ENCODE measurements at places on chromosomes 1 and 21.

GRCh38 chr21:44576025-44576420 is 2.5 kb downstream of the KRTAP10-4 start:
- H3K27me3 ChIP-seq, result peaks cover 15% of the 10 kb centered on the region
- no peak for DNase-seq
- H3K4me1 ChIP-seq, result peaks cover 4% of the 10 kb centered on the region
- H3K27ac ChIP-seq, result no peak overlapping the region
- peaks cover 10% of the 10 kb centered on the region for H3K36me3 ChIP-seq
- no peak overlapping the region for H3K4me3 ChIP-seq

- DNase-seq, result no peak
- H3K4me1 ChIP-seq, result no peaks in the 10 kb centered on the region
- H3K27ac ChIP-seq, result no peak overlapping the region
- H3K27me3 ChIP-seq, result peaks cover 2% of the 10 kb centered on the region
Observed at GRCh38 chr1:5810131-5810530, 182.1 kb downstream of the NPHP4 start.

GRCh38 chr1:213936571-213936970 is 51.2 kb upstream of the PROX1 start:
- H3K4me3 ChIP-seq, result no peak overlapping the region
- H3K27ac ChIP-seq, result no peak overlapping the region
- H3K36me3 ChIP-seq, result no peaks in the 10 kb centered on the region
- no peaks in the 10 kb centered on the region for H3K4me1 ChIP-seq

GRCh38 chr1:169964206-169964605 is 70.5 kb upstream of the SCYL3 start:
- H3K27me3 ChIP-seq, result no peaks in the 10 kb centered on the region
- H3K4me1 ChIP-seq, result no peaks in the 10 kb centered on the region
- H3K36me3 ChIP-seq, result no peaks in the 10 kb centered on the region
- no peak for DNase-seq
- no peak overlapping the region for H3K27ac ChIP-seq

GRCh38 chr1:232587141-232588008 is 42.6 kb downstream of the SIPA1L2 start:
- peaks cover 33% of the 10 kb centered on the region for H3K36me3 ChIP-seq
- peak overlapping the region; percentile 78 for H3K4me3 ChIP-seq
- DNase-seq, result no peak
- peaks cover 15% of the 10 kb centered on the region for H3K27me3 ChIP-seq

- no peaks in the 10 kb centered on the region for H3K36me3 ChIP-seq
- no peak overlapping the region for H3K4me3 ChIP-seq
- no peaks in the 10 kb centered on the region for H3K4me1 ChIP-seq
- H3K27ac ChIP-seq, result no peak overlapping the region
- H3K27me3 ChIP-seq, result peaks cover 2% of the 10 kb centered on the region
- no peak for DNase-seq
Observed at GRCh38 chr1:20466273-20466672, 19.7 kb downstream of the CAMK2N1 start.

- H3K27ac ChIP-seq, result no peak overlapping the region
- no peak overlapping the region for H3K4me3 ChIP-seq
- no peak for DNase-seq
- peaks cover 18% of the 10 kb centered on the region for H3K4me1 ChIP-seq
- H3K36me3 ChIP-seq, result peaks cover 4% of the 10 kb centered on the region
- H3K27me3 ChIP-seq, result peaks cover 2% of the 10 kb centered on the region
Observed at GRCh38 chr1:226485192-226485591, 63.4 kb upstream of the STUM start.

DNA sequence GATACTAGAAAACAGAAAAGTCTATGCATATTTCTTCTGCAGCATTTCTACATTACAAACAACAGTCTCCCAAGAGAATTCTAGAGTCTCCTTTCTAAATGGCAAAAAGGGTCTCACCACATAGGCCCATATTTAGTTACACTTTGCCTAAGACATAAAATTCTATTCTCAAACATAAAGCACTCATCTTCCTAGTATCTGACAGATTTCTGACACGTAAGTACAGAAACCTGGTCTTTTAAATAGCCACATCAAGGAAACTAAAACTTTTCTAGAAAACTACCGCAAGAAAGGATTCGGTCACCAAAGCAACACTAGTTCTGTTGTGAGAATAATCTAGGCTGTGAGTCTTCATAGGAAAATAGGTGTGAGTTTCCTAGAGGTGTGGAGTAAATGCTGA is 33.6 kb upstream of the CTSK start:
- H3K27ac ChIP-seq, result no peak overlapping the region
- no peak overlapping the region for H3K4me3 ChIP-seq
- H3K4me1 ChIP-seq, result peaks cover 29% of the 10 kb centered on the region
- DNase-seq, result no peak
- H3K27me3 ChIP-seq, result no peaks in the 10 kb centered on the region
- no peaks in the 10 kb centered on the region for H3K36me3 ChIP-seq

DNA sequence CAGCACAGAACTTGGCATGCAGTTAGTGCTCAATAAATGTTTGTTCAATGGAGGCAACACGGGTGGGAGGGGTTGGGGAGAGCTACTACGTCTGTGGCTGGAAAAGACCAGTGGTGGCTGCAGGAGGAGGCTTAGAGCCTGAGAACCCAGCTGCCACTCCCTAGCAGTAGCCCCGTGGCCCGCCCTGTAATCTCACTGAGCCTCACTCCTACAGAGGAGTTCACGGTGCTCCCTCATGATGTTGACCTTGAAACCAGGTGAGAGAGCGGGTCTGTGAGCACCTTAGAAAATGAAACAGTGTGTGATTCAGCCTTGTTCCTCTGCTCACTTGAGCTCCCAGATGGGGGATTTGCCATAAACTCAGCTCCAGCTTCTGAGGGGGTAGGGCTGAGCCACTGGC is 299.6 kb downstream of the NPHP4 start:
- no peak for DNase-seq
- H3K4me3 ChIP-seq, result no peak overlapping the region
- H3K4me1 ChIP-seq, result peaks cover 13% of the 10 kb centered on the region
- H3K27ac ChIP-seq, result no peak overlapping the region

- peaks cover 10% of the 10 kb centered on the region for H3K4me1 ChIP-seq
- H3K27me3 ChIP-seq, result peaks cover 16% of the 10 kb centered on the region
- H3K27ac ChIP-seq, result no peak overlapping the region
- no peak overlapping the region for H3K4me3 ChIP-seq
- DNase-seq, result no peak
- H3K36me3 ChIP-seq, result peaks cover 7% of the 10 kb centered on the region
Observed at GRCh38 chr1:9281908-9282695, 10.6 kb upstream of the SPSB1 start.

- H3K4me3 ChIP-seq, result no peak overlapping the region
- no peak for DNase-seq
- H3K27ac ChIP-seq, result no peak overlapping the region
- peaks cover 15% of the 10 kb centered on the region for H3K27me3 ChIP-seq
Observed at GRCh38 chr1:219926363-219926998, 1.9 kb downstream of the SLC30A10 start.

DNA sequence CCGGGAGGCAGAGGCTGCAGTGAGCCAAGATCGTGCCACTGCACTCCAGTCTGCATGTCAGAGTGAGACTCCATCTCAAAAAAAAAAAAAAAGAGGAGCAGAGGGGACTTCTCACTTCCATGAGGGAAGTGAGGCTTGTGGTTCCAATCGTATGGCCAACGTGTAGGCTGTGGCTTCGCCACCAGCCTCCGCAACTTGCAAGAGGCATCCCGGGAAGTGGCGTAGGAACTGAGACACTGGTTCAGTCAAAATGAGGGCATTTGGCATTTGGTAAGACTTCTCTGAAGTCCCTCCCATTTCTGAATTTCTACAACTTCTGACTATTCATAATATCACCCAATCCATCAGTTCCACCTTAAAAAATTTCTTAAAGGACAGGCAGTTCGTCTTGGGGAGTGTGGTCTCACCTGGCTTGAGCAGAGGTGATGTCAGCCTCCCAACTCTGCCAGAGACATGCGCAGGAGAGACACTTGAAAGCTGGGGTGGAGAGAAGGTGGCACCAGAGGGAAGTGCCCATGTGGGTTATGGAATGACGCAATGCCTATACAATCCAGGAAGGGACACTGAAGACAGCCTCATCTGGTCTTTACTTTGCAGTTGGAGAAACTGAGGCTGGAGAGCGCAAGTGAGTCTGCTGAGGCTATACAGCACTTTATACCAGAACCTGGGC is 17.2 kb downstream of the KAZN start:
- H3K4me3 ChIP-seq, result no peak overlapping the region
- H3K27ac ChIP-seq, result no peak overlapping the region
- no peaks in the 10 kb centered on the region for H3K4me1 ChIP-seq
- no peaks in the 10 kb centered on the region for H3K27me3 ChIP-seq
- no peak for DNase-seq

GRCh38 chr1:109980324-109981003 is 4.1 kb upstream of the AHCYL1 start:
- DNase-seq, result peak; percentile 41
- peaks cover 21% of the 10 kb centered on the region for H3K4me1 ChIP-seq
- H3K36me3 ChIP-seq, result no peaks in the 10 kb centered on the region
- H3K27ac ChIP-seq, result no peak overlapping the region
- H3K4me3 ChIP-seq, result no peak overlapping the region

GRCh38 chr1:22530715-22531114 is 32.6 kb upstream of the EPHA8 start:
- DNase-seq, result no peak
- peaks cover 20% of the 10 kb centered on the region for H3K36me3 ChIP-seq
- peaks cover 6% of the 10 kb centered on the region for H3K27me3 ChIP-seq
- H3K27ac ChIP-seq, result no peak overlapping the region

GRCh38 chr1:27414091-27414490 is 21.7 kb downstream of the GPR3 start:
- DNase-seq, result no peak
- peaks cover 65% of the 10 kb centered on the region for H3K36me3 ChIP-seq
- H3K27ac ChIP-seq, result no peak overlapping the region

- DNase-seq, result no peak
- H3K27ac ChIP-seq, result no peak overlapping the region
- H3K4me3 ChIP-seq, result no peak overlapping the region
- H3K27me3 ChIP-seq, result no peaks in the 10 kb centered on the region
- peaks cover 3% of the 10 kb centered on the region for H3K36me3 ChIP-seq
- peaks cover 7% of the 10 kb centered on the region for H3K4me1 ChIP-seq
Observed at GRCh38 chr1:65090406-65090805, 57.6 kb upstream of the AK4 start.

- H3K27me3 ChIP-seq, result peaks cover 1% of the 10 kb centered on the region
- no peak overlapping the region for H3K4me3 ChIP-seq
- no peaks in the 10 kb centered on the region for H3K36me3 ChIP-seq
- no peak for DNase-seq
- H3K27ac ChIP-seq, result no peak overlapping the region
Observed at GRCh38 chr1:22494943-22495579, 43.4 kb downstream of the ZBTB40 start.

DNA sequence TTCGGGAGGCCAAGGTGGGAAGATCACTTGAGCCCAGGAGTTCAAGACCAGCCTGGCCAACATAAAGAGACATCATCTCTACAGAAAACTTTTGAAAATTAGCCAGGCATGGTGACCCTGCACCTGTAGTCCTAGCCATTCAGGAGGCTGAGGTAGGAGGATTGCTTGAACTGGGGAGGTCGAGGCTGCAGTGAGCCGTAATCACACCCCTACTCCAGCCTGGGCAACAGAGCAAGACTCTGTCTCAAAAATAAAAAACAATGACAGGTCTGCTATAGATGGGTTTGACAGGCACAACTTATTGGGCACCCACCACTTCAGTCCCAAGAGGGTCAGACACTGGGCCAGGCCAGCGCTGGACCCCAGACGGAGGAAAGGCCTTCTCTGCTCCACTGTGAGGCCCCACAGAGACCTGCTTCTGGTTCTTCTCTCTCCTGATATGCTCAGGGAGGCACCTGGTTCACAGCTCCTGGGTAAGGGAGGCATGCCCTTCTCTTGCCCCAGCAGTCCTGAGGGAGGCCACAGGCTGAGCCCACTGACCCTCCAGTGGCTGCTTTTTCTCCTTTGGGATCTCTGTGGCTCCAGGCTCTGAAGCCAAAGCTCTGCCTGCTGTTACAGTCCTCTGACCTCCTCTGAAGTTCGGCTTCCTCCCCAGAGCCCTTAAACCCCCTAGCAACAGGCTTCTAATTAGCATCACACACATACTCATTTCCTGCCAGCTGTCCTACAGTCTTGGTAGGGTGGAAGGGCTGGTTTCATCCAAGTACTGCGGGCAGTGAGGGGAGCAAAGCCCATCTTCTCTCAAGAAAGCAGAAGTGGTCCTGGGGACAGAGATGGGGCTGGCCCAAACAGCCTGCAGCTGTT is 14.4 kb downstream of the S100A16 start:
- H3K36me3 ChIP-seq, result no peaks in the 10 kb centered on the region
- H3K27ac ChIP-seq, result peak overlapping the region; percentile 89
- DNase-seq, result peak; percentile 20
- H3K4me3 ChIP-seq, result no peak overlapping the region
- peaks cover 8% of the 10 kb centered on the region for H3K4me1 ChIP-seq
- H3K27me3 ChIP-seq, result peaks cover 5% of the 10 kb centered on the region

DNA sequence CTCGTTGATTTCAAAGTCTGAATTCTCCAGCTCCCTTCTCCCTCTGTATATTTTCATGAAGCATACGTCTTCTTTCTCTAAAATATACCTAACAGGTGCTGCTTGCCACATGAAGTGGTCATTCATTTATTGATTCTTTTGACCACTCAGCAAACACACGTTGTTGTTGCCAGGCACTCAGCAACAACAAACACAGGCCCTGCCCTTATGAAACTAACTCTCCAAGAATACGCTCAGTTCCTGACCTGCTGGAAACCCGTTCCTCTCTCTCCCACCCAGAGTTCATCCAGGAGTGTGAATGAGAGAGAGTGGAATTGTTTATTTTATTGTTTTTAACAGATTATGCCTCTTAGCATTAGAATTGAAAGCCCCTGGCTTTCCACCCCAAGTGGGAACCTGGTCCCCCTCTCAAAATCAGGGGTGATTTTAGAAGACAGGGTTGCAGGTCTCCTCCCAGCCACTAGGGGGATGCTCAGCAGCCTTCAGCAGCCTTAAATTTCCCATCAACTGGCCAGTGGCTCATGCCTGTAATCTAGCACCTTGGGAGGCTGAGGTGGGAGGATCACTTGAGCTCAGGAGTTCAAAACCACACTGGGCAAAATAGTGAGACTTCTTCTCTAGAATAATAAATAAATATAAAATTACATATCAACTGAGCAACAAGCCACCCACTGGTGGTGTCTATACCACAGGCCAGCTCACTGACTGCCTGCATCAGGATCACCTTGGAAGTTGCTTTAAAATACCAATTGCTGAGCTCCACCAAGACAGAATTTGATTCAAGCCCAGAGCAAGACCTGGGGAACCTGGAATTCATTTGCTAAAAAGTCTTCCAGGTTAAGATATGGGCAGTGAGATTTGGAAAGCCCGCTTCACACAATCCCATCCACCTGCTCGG is 181.0 kb upstream of the KLHDC7A start:
- H3K4me3 ChIP-seq, result no peak overlapping the region
- peaks cover 6% of the 10 kb centered on the region for H3K27me3 ChIP-seq

- H3K27me3 ChIP-seq, result peaks cover under 1% of the 10 kb centered on the region
- no peaks in the 10 kb centered on the region for H3K36me3 ChIP-seq
- no peaks in the 10 kb centered on the region for H3K4me1 ChIP-seq
- no peak overlapping the region for H3K27ac ChIP-seq
- H3K4me3 ChIP-seq, result no peak overlapping the region
- DNase-seq, result no peak
Observed at GRCh38 chr1:48570568-48570967, 98.6 kb upstream of the SPATA6 start.

- peak; percentile 43 for DNase-seq
- H3K4me1 ChIP-seq, result no peaks in the 10 kb centered on the region
- H3K36me3 ChIP-seq, result peaks cover 4% of the 10 kb centered on the region
- no peak overlapping the region for H3K27ac ChIP-seq
Observed at GRCh38 chr1:227901906-227902640, 45.7 kb downstream of the WNT9A start.

Data from endothelial cell (in vitro differentiated cells).